ENCODE measurements at places on chromosomes 12 and 14.

DNA sequence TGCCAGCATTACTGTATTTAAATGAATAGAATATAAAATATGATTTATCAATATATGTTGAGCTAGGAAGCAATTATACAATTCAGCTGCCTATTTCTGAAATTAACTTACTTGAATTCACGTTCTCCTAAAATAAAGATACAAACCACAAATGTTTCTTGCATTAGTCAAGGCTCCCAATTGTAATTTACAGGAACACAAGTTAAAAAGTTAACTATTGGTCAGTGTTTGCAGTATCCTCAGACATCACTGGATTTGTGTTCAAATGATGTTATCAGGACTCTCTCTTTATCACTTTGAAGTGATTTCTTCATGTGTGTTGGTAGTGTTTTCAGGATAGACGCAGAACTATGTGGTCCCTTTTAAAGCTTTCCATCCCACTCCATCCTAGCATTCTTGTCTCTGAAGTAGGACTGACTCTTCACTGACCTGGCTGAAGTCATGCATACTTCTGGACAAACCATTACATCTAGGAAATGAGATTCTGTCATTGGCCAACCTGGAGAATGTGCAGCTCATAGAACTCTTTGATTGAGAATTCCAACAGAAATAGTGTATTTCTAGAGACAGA lies 156.1 kb downstream of the KICS2 start:
- peak; percentile 58 for DNase-seq

DNA sequence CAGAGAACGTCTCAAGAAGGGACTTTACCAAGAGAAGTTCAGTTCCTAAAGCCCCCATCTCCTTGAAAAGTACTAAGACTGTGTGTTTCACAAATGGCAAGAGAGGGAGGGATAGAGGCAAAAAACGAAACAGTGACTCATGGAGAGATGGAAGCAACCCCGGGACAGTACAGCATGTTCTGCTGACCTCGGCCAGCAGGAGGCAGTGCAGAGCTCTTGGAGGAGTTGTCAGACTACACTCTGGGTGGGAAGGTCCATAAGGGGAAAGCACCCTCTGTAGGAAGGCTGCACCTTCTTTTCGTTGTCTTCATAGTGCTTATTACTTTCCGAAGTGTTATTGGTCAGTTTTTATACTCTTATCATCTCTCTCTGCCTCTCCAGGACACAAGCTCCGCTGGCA lies 525.2 kb upstream of the CCDC196 start:
- DNase-seq, result peak; percentile 37

DNA sequence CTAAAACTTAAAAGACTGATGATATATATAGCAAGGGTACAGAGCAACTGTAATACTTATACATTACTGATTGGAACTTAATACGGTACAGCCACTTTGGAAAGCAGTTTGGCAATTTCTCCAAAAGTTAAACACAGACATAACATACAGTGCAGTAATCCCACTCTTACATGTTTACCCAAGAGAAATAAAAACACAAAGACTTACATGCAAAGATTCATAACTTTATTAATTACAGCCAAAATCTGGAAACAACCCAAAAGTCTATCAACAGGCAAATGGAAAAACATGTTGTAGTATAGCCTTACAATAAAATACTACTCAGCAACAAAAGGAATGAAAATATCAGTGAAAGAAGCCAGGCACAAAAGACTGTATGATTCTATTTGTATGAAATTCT lies 84.6 kb downstream of the GARIN6 start:
- DNase-seq, result no peak

DNA sequence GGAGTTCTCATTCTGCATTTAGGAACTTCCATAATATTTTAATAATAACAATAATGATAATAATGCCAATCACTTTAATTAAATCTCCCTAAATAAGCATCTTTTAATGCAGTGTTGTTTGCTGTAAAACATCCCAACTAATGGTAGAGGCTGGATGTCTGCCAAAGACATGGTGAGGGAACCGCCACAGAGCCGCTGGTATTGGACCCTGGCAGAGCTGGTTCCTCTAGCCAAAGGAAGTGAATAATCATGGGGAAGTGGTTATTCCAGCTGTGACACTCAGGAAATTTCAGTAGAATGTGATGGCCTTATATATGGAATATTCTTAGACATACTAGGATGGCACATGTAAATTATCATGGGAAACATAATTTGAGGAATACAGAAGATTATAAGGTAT lies 483.3 kb downstream of the ZFP36L1 start:
- no peak for DNase-seq

- DNase-seq, result no peak
Observed at GRCh38 chr12:120455302-120455701, 9.1 kb downstream of the GATC start.

- no peak for DNase-seq
Observed at GRCh38 chr12:93274937-93275336, 102.8 kb upstream of the NUDT4 start.

GRCh38 chr12:66688846-66689439 lies 10.1 kb upstream of the GRIP1 start:
- DNase-seq, result peak; percentile 37

DNA sequence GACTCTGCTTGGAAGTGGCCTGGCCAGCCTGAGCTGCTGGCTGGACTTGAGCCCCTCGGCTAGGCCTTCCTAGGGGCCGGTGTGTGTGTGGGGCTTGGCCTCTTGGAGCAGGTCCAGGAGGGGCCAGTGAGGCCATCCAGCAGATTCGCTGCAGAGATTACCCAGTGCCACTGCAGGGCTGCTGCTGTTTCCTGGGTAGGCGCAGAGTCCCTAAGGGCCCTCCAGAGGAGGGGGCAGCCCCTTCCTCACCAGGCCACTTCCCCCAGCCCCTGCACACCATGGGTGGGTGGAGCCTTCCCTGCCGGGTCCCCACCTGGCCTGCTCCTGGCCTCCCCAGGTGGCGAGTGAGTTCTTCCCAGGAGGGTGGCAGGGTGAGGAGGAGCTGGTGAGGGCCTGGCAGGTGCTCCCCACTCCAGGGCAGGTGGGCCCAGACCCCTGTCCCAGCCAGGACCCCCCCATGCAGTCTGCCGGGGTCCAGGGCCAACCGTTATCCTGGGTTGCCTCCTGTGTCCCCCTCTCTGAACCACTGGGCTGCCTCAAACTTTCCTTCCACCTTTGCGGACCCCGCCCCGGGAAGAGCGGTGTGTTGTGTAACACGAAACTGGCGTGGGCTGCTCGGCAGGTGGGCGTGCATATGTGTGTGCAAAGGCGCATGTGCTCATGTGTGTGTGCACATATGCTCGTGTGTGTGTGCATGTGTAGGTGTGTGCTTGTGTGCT lies 25.1 kb downstream of the ASPG start:
- no peak for DNase-seq

- no peak for DNase-seq
Observed at GRCh38 chr14:72404998-72405397, 472.8 kb downstream of the RGS6 start.

GRCh38 chr12:22348208-22348607 lies 13.7 kb upstream of the ST8SIA1 start:
- no peak for DNase-seq

DNA sequence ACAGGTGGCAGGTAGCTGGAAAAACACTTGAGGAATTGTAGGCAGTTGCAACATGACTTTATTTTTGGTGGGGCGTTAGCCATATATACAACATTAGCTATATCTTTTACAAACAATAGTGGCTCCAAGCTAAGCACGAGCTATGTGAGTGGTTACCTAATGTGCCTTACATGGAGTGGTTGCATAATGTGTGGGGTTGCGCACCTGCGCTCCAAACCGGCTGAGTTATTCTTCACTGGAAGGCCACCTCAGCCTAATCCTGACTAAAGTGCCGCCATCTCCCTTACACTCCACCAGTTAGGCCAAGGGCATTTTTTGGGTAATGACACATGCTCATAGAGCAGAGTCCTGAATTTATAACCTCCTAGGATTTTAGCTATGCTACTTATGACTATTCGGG lies 31.8 kb upstream of the G2E3 start:
- DNase-seq, result no peak

GRCh38 chr12:64147011-64147631 lies 75.0 kb downstream of the KICS2 start:
- no peak for DNase-seq

DNA sequence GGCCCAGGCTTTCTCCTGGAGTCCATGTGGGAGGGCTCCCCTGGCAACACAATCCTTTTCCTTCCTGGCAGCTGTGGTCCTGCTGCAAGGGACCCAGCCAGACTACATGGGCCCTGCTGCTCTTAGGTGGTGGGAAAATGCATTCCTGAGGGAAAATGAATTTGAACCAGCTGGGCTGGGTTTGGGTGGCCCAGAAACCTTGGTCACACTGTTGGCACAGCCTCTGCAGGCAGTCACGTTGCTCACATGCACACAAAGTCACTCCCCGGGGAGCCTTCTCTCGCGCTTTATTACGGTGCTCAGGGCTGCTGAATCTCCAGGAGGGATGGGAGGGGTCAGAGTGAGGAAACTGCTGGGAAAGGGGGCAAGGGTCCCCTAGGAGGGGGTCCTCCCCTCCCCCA lies 17.2 kb downstream of the PLEKHG3 start:
- DNase-seq, result peak; percentile 92

DNA sequence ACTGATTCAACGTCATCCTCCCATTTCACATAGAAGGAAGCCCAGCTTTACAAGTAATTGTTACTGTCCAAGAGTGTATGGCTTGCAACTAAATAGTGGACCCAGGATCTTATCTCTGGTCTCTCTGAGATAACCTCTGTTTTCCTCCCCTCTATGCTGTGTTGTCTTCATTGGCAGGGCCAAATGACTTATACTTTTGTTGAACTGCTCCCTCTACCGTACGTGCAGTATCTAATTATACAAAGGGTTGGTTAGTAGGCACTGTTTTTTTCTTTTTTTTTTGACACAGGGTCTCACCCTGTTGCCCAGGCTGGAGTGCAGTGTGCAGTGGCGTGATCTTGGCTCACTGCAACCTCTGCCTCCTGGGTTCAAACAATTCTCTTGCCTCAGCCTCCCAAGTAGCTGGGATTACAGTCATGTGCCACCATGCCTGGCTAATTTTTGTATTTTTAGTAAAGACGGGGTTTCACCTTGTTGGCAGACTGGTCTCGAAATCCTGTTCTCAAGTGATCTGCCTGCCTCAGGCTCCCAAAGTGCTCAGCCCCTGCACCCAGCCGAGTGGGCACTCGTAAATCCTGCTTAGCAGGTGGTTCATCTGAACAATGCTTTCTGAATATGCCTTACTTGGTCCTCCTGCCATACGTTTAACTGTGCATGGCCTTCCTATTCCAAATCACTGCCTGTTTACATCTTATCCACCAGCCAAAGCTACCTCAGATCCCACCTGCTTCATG lies 162.1 kb downstream of the ADCK1 start:
- DNase-seq, result no peak

- DNase-seq, result peak; percentile 91
Observed at GRCh38 chr12:116455540-116456329, 103.4 kb upstream of the MAP1LC3B2 start.

DNA sequence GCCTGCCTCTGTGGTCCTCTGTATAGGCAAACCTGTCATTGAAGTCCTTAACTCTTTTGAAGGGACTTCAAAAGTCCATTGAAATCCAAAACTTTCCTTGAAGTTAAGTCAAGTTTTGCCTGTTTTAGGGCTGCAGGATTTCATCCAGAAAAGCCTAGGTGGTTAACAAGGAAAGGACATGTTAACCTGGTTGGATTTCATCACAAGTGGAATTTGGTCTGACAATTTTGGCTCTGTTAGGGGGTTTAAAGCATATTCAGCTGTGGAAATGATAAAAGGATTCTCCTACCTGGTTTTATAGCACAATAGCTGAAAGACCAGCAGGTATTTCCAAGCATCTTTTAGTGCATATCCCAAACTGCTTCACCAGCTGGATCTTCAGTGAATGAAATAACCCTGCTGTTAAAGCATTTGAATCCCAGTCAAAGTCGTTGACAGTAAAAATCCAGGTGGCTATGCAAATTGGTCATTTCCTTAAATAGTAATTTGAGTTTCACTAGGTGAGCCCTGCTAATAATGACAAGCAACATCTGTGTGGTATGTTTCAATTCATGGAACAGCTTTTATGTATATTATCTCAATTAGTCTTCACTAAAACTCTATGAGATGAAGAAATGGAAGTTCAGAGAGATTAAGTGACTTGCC lies 400.5 kb downstream of the ETNK1 start:
- no peak for DNase-seq

DNA sequence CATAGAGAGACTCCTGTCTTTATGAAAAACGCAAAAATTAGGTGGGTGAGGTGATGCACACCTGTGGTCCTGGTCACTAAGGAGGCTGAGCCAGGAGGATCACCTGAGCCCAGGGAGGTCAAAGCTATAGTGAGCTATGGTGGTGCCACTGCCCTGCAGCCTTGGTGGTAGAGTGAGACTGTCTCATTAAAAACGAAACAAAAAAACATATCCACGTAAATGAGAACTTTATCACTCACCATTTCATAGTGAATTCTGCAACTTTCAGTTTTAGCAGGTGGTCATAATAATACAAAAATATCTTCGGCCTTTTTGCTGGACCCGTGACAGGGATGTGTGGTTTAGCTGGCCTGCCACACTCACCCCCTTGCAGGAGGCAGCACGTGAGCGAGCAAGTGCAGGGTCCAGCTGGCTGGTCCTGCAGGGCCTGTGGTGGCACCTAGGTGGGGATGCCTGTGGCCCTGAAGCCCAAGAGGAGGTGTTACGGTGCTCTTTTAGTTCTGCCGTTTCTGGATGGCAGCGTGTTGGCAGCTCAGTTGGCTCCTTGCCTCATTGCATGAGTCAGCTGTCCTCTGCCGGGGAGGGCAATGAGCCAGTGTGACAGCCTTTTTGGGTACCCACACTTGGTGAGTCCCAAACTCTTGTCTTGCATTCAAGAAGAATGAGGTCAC lies 1330.7 kb upstream of the TMEM132C start:
- no peak for DNase-seq

DNA sequence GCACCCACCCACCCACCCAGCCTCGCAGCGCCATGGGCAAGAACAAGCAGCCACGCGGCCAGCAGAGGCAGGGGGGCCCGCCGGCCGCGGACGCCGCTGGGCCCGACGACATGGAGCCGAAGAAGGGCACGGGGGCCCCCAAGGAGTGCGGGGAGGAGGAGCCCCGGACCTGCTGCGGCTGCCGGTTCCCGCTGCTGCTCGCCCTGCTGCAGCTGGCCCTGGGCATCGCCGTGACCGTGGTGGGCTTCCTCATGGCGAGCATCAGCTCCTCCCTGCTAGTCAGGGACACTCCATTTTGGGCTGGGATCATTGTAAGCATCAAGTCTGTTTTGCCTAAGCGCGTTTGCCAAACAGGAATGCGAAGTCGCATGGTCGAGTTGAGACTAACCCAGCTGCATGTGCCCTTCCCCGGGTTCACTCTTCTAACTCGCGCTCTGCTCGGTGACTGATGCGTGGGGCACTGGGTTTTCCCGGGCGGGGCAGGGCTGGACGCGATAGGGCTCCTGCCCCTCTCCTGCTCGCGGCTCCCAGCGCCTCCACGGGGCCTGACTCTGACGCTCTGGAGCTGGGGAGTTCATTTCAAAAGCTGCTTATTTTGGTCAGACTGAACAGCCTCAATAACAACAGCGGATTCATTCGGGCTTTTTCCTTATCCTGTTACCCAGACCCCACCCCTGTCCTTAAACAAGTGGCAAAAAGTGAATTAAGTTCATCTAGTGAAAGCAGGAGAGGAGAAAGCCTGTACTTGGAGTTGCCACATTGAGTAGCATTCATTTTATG lies 458 bp downstream of the SSPN start:
- peak; percentile 35 for DNase-seq

Data from fibroblast of upper back skin (primary cell).